Activated T-helper 17 cell treated with anti-CD3 and anti-CD28 coated beads, Interleukin-2, amount 50 U/mL, for 72 hours (primary cell): ENCODE measurements at places on chromosomes 1 and 21. TPM values are rescaled to one million over a fixed set of nuclear protein-coding genes. Genes with fewer than 3 reads are reported as not detected.
A peak's percentile ranks its signal among the peaks of the same experiment; 100 is the strongest.

The MAP3K6 gene
- 15.2 TPM for total RNA-seq

The SIK1 gene
- 8.5 TPM for total RNA-seq

The TEDDM1 gene
- total RNA-seq = not detected

The CFAP298 gene
- total RNA-seq = 40.2 TPM

The AMIGO1 gene
- 1.1 TPM for total RNA-seq

The AADACL3 gene
- total RNA-seq = not detected

The VWA1 gene
- 0.84 TPM for total RNA-seq

The AUNIP gene
- 3.7 TPM for total RNA-seq

The NEK7 gene
- 64.3 TPM for total RNA-seq

The HSD11B1 gene
- 9.7 TPM for total RNA-seq

The NOTCH2 gene
- total RNA-seq = 95.1 TPM

The CZIB gene
- 43.0 TPM for total RNA-seq

The OR2T33 gene
- not detected for total RNA-seq

The VAV3 gene
- total RNA-seq = 1.7 TPM

The AGO3 gene
- total RNA-seq = 32.1 TPM

The CD5L gene
- not detected for total RNA-seq

- ATAC-seq = no peak
Measured at GRCh38 chr1:56174176-56174885, 405.0 kb downstream of the PLPP3 start.

GRCh38 chr1:33032126-33032869 is 4.4 kb downstream of the AK2 start:
- no peak for ATAC-seq

DNA sequence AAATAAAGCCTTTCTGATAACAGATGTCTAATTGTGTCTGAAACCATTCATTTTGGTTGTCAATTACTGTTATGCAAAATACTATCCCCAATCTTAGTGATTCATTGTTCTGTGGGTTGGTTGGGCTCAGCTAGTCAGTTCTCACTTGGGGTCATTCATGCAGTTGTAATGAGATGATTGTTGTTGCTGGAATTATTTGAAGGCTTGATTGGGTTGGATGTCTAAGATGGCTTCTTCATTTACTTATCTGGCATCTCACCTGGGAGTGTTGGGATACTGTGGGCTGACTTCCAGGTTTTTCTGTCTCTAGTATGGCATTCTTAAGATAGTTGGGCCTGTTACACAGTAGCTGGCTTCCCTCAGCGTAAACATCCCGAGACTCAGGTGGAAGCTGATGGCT is 217.8 kb upstream of the B3GALT2 start:
- ATAC-seq = peak; percentile 73

GRCh38 chr1:198892065-198892464 is 253.2 kb downstream of the PTPRC start:
- no peak for ATAC-seq

DNA sequence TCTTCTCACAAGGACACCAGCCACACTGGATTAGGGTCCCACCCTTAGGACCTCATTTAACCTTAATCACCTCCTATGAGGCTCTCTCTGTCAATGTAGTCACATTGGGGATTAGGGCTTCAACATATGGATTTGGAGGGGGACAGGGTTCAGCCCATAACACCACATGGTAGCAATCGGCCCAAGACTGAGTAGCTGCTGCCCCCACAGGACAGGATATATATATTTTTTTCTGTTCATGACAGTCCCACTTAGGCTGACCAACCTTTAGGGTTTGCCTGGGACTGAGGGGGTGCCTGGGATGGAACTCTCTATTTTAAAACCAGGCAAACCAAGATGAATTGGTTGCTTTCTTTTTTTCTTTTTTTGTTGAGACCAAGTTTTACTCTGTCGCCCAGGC is 8.2 kb upstream of the ACTL8 start:
- no peak for ATAC-seq

DNA sequence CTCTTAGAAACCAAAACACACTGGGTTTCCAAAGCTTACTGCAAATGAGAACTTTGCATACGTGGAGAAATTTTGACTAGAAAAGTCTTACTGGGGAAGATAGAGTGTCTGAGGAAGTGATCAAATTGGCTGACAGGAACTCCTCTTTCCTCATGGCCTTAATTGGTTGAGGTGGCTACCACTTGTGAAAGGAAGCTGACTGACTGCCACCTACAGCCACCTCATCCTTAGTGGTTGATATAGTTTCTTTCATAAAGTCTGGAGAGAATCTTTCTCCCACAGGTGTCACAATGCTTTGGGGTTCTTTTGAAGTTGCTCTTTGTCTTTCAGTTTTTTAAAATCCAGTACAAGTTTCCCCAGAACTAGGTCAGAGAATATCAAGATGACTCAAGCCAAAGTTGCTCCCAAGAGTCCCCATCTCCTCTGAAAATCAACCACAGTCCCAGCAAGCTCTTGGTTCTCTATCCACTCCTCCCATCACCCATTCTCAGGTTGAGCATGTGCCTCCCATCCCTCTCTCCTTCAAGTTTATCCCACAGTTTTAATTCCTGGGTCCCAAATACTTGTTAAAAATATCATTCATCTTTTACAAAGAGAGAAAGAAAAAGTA is 43.3 kb downstream of the GPR88 start:
- peak; percentile 93 for ATAC-seq

DNA sequence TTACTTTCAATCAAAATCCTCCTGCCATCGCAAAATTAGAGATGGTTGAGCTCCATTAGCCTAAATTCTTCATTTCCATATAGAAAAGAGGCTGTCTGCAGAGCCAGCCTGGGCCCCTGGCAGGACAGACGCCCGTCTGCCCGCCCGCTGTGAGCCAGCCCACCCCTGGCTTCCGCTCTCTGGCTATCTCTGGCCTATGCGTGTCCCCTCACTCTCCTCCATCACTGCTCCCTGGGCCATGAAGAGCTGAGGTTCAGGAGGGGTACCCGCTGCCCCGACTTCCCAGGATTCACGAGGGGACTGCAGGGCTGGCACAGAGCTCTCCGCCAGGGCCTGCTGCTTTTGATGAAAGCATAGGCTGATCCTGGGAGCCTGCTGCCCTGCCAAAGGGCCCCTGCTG is 117.6 kb downstream of the CASZ1 start:
- no peak for ATAC-seq

GRCh38 chr1:33149453-33150190 is 32.2 kb downstream of the TRIM62 start:
- no peak for ATAC-seq

GRCh38 chr1:97077221-97077620 is 355.6 kb downstream of the PTBP2 start:
- ATAC-seq = no peak

DNA sequence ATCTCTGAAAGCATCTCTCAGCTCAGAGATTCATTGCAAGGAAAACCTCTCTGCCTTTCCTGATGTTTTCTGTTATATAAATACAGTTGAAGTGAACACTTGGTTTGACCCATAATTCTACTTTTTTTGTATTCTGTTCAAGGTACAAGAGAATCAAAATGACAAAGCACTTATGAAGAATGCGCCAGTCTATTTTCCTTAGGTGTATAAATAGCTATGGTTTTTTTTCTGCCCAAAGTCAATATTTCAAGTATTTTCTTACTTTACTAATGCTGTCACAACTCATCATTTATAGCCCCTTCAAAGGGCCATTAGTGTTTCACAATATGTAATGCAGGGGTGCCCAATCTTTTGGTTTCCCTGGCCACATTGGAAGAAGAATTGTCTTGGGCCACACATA is 142.5 kb upstream of the C1orf105 start:
- ATAC-seq = no peak

- ATAC-seq = no peak
Measured at GRCh38 chr1:21816602-21817302, 4.7 kb downstream of the LDLRAD2 start.

DNA sequence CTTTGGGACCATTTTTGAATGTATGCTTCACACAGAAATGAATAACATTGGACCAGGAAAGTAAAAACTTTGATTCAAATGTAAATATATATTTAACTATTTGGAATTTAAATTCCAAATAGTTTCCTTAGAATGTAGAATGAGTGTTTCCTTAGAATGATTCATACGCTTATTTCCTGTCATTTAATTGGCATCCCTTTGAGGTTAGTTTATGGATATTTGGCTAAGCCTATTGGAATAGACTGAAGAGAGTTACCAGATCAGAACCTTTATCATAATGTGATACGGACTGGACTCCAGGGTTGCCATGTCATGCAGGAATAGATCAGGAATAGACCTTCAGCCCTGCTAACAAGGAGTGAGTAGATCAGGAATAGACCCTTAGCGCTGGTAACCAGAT is 133.1 kb downstream of the TNNI3K start:
- ATAC-seq = no peak

DNA sequence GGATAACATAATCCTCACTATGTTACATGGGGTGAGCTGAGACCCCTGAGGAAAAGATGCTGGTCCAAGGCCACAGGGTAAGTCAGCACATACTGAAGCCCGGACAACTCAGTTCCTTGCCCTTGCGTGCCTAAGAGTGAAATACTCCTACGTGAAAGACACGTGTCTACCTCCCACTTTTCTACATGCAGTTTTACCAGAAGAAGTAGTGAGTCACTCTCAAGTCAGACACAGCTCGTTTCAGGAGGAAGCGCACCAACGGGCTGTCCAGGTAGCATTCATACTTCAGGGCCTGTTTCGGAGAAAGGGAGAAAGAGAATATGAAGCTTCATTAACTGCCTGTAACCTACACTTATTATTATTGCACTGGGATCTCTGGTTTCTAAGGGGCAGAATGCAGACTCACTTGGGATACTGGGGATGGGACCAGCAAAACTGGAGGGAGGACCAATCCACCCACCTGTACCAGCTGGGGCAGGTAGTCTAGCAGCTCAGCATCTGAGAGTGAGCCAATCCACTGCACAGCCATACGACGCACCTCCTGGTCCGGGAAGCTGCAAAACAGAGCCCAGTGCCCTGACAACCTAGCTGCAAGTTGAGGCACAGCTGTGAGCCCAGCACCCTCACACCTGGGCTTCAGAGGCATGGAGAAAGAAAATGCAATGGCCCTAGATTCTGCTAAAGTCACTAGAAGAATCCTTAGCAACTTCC is 32.4 kb upstream of the PPP1R15B start:
- peak; percentile 93 for ATAC-seq

GRCh38 chr1:66401244-66401643 is 132.7 kb upstream of the SGIP1 start:
- ATAC-seq = peak; percentile 25

DNA sequence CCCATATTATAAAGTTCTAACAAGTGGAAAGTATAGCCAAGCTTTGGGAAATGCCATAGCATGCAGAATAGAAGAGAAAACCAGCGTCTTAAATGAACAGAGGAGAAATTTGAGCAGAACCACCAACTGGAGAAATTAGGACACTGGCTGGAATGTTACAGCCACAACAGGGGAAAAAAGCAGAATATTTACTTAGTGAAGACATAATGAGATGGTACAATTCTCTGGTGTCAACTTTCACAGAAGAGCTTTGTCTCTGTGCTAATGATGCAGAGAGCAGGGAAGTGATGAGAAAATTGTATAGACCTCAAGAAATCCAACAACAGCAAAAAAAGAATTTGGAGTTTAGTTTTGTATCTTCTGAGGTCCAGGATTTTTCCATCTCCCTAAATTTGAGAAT is 249.7 kb downstream of the KIF26B start:
- no peak for ATAC-seq

- ATAC-seq = no peak
Measured at GRCh38 chr1:88780485-88780884, 96.4 kb downstream of the PKN2 start.

DNA sequence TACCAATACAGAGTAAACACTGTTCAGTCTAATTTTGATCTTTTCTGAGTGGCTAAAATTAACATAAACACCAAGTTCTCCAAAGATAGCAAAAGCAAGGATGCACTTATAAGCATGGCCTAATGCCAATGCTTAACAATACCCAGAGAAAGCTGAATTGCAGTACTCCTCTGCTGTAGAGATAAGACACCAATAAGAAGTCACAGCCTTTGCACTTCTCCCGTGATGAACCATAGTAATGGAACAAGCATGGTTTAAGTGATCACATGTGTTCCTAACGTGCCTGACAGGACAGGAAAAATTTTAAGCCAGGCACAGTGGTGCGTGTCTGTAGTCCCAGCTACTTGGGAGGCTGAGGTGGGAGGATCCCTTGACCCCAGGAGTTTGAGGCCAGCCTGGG is 5.6 kb downstream of the PRDX1 start:
- ATAC-seq = no peak

DNA sequence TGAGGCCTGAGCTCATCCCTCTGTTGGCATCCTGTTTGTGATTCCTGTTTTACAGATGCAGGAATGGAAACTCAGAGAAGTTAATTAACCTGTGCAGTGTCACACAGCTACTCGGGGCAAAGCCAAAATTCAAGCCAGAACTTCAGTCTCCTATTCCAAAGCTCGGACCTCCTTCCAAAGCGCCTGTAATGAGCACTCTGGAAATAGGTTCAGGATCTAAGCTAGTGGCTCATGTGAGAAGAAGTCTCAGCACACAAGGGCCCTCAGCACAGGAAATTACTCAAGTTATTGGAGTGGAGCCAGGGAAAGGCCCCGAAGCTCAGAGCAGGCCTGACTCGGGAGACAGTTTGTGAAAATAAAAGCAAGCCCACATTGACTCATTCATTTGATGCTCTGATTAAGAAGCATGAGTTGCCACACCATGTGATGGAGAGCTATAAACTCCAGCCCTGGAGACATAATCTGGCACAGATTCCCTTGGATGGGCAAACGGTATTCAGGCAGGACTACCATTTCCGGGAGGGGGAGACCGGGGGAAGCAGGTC is 50.6 kb upstream of the LYST start:
- ATAC-seq = peak; percentile 99

DNA sequence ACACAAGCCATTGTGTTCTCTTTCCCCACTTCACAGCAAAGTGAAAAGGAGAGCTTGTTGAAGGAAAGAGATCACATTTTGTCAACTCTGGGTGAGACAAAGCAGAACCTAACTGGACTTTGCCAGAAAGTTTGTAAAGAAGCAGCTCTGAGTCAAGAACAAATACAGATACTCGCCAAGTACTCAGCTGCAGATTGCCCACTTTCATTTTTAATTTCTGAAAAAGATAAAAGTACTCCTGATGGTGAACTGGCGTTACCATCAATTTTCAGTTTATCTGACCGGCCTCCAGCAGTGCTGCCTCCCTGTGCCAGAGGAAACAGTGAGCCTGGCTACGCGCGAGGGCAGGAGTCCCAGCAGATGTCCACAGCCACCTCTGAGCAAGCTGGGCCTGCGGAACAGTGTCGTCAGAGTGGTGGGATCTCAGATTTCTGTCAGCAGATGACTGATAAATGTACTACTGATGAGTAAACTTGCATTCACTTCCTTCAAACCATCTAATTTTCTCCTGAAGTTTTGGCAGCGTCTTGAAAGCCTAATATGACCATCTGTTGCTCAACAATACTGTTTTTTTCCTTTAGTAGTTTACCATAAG is 43.7 kb downstream of the BACH1 start:
- ATAC-seq = peak; percentile 99

DNA sequence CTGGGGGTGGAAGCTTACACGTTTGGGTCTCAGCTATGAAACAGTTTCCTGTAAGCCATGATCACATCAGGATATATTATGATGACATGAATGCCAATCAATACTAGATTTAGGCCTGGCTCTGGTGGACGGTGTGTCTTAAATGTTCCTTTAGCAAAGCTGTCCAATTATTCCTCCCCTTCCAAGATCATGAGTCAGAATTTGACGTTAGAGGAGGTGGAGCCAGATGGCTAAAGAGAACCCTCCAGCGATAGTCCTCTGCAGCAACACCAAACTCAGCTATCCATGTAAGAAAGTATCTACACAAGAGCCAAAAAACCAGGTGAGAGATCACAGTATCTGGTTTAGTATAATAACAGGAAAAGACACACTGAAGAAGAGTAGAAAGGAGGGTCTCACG is 47.8 kb downstream of the PACC1 start:
- ATAC-seq = no peak
